ENCODE measurements at places on chromosomes 4 and X.

DNA sequence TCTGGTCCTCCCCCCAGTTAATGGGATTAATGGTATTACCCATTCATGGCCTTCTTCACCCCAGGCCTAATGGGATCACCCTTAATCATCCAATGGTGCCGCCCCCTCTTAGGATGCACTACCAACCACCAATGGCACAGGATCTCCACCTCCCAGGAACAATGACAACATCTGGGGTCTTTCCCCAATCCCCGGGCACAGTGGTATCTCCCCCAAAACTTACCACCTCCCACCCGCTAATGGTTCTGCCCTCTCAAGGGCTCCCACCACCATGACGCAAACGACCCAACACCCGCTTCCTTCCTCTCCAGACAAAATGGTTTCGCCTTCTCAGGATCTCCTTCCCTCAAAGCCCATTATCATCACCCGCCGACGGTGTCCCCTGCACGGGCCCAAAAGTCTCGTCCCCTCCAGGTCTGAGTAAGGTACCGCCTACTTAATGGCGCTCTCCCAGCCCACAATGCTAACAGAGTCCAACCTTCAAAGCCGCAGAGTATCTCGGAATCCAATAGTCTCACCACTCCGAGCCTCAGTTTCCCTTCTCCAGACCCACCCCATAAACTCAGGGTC is 458 bp downstream of the GRIPAP1 start:
- peak; percentile 57 for DNase-seq

GRCh38 chr4:52051615-52052474 is 741 bp downstream of the SPATA18 start:
- DNase-seq: peak; percentile 18

DNA sequence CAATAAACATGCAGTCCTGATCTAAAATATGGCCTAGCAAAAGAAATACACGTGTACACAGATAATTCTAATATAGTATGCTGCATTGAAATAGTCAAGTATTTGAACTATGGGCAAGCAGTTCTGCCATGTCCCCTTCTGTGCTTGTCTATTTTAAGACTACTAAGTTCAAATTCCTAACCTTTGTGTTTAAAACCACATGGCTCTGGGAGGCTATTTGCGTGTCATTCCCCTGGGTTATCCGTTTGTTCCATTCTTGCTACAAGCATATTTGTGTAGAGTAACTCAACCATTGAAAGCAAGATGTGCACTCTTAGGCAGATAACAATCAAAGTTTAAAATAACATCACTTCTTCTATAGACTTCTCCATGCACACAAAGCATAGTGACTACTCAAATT is 25.4 kb upstream of the TBC1D1 start:
- DNase-seq: no peak

DNA sequence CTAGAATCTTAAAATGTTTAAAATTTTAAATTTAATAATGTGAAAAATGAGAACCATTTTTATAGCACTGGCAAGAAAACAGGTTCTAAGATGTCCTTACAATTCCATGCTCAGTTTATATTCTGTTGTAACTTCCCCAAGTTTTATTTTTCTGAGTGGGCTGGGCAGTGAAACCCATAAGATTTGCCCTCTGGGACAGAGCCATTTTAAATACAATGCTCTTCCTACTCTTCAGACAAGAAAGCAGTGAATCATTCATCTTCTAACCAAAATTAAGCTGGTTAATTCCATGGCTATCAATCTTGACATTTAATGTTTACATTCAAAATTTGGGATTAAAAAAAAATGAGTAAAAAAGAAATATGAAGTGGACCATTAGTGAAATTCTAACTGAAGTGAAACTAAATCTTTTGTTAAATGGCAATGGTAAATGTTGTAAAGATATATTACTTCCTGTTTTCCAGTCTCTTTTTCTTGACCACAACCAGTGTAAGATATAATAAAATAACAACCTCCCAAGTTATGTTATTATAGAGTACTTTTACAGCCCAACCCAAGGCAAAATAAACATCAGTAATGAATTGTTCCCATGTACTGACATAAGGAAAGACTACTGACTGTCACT is 37.2 kb upstream of the PTPN13 start:
- no peak for DNase-seq

DNA sequence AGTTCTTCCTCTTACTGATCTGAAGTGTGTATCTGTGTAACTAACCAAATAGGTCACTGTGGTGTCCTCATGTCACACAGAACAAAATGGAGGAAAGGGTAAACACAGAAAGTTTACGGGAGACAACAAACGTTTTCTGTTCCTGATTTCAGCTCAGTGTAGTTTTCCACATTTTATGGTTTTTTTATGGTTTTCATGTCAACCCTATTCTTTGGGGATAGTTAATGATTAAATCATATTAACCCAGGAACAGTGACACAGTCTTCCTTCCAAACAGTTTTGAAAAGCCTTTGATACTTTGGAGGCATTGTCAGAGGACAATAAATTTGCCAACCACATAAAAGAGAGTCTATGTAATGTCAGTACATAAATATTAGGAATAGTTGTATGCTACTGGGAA is 4.2 kb downstream of the LNX1 start:
- no peak for DNase-seq

DNA sequence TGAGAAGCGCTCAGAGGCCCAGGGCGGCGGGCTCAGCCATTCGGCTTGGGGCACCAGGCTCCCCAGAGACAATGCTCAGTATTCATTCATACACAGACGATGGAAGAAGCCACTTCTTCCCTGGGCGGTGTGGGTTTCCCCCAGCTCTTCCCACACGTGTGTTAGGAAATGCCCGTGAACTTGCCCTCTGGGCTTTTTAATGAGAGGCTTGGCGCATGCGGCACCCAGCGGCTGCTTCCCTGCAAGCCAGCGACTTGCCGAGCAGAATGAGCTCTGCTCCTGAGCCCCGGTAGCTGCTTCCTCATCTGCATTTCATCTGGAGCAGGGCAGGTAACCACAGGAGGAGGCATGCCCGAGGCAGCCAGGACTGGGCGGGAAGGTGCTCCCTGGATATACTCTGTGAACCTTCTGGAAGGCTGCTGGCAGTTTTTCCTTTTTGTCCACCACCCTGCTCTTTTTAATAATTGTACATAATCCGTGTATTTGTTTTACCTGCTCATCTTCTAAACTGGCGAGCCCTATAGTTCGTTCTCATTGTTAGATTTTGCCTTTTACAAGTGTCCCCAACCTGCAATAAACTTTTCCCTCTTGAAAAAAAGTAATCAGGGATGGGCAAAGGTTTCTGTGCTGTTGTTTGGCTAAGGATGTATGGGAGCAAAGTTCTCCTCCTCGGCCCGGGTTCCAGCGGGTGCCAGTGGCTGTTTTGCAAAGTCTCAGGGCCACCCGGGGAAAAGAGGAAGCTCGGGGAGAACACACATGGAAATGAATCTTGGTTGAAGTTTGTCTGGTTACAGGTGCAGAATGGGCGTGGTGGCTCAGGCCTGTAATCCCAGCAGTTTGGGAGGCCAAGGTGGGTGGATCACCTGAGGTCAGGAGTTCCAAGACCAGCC is 178.8 kb downstream of the DCLK2 start:
- DNase-seq: no peak

- DNase-seq: peak; percentile 74
These were observed 5.6 kb upstream of the ADD1 start for GRCh38 chr4:2837904-2838496.

DNA sequence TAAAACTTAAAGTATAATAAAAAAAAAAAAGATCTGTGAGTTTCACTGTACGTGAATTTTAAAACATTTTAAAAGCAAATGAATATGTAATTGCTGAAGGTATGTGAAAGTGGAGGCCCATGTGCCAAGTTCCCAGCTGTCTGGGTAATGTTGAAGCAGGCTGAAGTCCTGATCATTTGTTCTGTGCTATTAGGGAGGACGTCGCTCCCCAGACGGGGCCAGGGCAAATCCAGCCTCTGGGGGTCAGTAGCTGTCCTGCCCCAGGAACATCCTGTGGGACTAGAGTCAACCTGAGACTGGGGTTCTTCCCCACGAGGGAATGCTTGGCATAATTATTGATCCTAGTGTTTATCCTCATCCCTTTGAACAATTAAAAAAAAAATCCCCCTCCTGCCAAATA is 48.8 kb downstream of the PDE5A start:
- no peak for DNase-seq

DNA sequence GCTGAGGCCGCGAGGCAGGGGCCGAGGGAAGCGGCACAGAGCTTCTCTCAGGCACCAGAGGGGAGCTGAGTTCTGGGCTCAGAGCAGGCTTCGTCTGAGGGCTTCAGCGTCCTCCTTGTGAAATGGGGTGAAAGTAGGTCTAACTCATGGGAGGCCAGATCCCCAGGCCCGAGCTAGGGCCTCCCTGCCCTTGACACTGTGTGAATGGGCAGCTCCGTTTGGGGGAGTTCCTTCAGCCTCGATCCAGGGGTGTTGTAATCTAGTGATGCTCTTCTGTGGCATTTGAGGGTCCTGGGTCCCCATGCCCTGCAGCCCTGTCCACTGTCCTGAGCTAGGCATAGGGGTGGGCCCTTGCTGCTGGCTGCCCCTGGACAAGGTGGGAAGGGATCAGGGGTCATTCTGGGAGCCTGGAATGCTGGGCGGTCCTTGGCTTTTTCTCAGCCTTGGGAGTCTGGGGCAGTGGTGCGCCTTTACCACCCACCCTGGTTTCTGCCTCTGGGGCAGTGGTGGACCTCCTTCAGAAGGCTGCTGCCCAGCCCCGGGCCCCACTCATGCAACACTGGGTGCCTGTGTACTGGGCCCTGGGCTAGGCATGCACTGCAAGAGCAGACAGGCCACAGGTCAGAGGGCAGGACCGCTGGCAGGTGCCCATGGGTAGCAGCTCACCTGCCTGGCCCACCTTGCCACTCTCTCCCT is 4.1 kb downstream of the SH3BP2 start:
- DNase-seq: no peak

- DNase-seq: no peak
These were observed 56.4 kb upstream of the VEGFC start for GRCh38 chr4:176849076-176849475.

DNA sequence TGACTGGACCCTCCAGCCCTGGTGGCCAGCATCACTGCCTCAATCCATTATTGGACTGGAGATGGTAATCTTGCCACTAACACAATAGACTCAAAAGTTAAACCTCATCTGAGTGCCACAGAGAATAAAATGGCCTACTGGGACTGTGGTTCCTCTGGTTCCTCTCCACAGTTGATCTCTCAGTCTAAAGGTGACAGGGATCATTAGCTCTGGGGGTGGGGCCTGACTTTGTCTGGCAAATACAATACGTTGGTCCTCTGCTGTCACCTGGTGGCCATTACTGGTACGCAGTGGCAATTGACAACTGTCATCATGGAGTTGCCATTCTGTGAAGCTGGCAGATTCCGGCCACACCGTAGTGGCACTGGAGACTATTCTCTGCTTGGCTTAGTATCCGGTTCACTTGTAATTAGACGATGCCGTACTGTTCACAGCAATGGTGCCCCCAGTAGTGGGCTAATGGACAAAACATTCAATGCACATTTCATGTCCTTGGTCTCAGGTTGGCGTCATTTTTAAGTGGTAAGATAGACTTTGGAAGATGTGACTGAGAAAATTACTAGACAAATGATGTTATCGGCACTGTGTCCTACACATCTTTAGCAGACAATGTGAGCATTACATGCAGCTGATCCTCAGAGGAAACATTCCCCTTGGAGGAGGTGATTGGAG is 6.7 kb downstream of the FGFBP2 start:
- peak; percentile 90 for DNase-seq

- DNase-seq: peak; percentile 20
These were observed 648 bp upstream of the MSMO1 start for GRCh38 chr4:165326831-165327210.

DNA sequence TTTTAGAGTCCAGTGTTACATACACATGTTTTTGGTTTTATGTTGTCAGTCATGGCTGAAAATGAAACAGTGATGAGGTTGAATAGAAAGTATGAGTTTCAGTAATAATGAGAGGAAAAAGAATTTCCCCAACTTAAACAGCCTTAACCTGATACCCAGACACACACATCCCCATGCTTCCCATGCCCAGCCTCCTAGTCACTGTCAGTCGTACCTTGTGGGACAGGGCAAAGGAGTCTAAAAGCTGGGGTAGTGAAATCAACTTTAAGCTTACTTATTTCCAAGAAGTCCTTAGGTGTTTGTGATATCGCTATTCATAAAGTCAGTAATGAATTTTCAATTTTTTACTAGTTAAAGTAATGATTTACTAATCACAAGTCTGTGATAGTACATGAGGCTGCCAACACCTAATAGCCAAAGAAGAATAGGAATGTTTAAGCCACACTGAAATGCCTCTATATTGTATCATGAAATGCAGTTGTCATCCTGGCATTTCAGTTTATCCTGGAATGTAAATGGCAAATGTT is 24.3 kb upstream of the GPR34 start:
- peak; percentile 37 for DNase-seq

DNA sequence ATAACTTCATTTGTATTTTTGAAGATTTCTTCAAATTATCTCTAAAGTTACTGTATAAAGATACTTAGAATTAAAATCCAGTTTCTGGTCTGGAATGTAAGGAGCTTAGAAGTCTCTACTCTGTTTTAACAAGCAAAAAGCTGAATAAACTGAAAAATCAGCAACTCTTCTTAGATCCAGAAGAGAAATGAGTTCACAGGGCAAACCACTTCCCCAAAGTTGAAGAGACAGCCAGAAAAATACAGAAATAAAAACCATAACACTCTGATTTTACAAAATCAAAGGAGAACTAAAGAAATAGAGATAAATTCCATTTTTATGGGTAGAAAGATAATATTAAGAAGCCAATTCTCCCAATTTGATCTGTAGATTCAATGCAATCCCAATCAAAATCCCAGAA is 1166.8 kb downstream of the ADGRL3 start:
- no peak for DNase-seq

DNA sequence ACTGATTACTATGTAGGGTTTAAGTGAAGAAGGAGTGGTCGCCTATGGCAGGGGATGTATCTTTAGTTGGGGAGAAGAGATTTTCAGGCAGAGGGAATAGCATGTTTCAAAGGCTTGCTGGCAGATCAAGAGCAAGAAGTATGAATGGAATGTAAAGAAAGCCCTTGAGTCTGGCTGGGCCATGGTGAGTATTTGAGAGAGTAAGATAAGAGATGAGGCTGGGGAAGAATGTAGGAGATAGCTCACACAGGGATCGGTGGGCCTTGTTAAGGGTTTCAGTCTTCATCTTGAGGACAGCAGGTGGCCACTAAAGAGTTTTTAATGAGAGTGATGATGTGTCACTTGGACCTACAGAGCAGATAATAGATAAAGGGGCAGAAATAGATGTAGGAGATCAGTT is 319.1 kb upstream of the RPS6KA3 start:
- DNase-seq: no peak

- DNase-seq: no peak
These were observed 26.5 kb downstream of the HCCS start for GRCh38 chrX:11137543-11138139.

GRCh38 chr4:150256225-150256620 is 178.0 kb downstream of the DCLK2 start:
- no peak for DNase-seq

- no peak for DNase-seq
These were observed 2.1 kb upstream of the SLC25A6 start for GRCh38 chrX:1393871-1394615.

DNA sequence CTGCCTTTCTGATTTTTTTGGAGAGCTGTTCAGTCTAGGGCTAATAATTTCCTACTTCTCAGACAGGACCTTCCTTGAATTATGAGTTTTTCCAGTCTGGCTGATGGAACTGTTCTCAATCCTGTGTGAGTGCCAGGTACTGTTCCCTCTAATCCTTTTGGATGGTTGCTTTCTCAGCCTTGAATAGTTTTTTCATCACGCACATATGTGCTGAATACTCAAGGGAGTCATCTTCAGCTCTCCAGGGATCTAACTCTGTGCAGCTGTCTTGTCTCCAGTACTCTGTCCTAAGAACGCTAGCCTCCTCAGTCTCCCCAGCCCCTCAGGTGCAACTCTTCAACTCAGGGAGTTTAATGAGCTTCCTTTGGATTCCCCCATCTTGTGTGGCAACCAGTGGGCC is 93.2 kb downstream of the GASK1B start:
- no peak for DNase-seq
